Glutamatergic neuron (in vitro differentiated cells): ENCODE measurements at places on chromosomes 1 and 21. TPM values are rescaled to one million over a fixed set of nuclear protein-coding genes. Genes with fewer than 3 reads are reported as not detected.

GRCh38 chr1:119988306-119989062, 81.0 kb downstream of the NOTCH2 start:
- H3K27me3 ChIP-seq: no peaks in the 10 kb centered on the region
- no peak overlapping the region for H3K4me3 ChIP-seq
- H3K27ac ChIP-seq: no peak overlapping the region
- H3K36me3 ChIP-seq: no peaks in the 10 kb centered on the region
- H3K4me1 ChIP-seq: no peaks in the 10 kb centered on the region

- peaks cover 8% of the 10 kb centered on the region for H3K27me3 ChIP-seq
- peak; percentile 82 for DNase-seq
- H3K4me1 ChIP-seq: peaks cover 5% of the 10 kb centered on the region
- H3K36me3 ChIP-seq: no peaks in the 10 kb centered on the region
These were observed 34.8 kb downstream of the RIMS3 start for GRCh38 chr1:40630488-40631223.

GRCh38 chr1:8848663-8849386, 29.7 kb downstream of the ENO1 start:
- peak overlapping the region; percentile 43 for H3K27ac ChIP-seq
- peaks cover 17% of the 10 kb centered on the region for H3K27me3 ChIP-seq
- peak; percentile 97 for DNase-seq
- H3K4me3 ChIP-seq: no peak overlapping the region

DNA sequence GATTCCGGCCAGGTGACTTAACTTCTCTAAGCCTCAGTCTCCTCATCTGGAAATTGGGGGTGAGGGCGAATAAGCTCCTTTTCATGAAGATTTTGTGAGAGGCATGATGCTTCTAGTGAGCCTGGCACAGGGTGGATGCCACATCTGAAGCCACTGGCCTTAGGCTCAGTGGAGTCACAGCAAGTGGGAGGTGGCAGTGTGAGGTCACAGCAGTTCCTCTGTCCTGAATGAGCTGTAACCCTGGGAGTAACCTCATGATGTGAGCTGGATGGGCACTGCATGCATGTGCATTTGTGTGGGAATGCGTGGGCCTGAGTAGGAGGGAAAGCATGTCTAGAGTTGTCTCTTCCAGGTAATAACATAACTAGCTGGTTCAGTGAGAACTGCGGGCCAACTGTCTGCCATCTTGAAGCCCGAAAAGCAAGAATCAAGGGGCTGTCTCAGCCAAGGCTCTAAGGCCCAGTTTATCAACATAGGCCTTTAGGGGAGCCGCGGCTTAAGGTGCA, 27.0 kb upstream of the HTR1D start:
- H3K36me3 ChIP-seq: no peaks in the 10 kb centered on the region
- H3K4me1 ChIP-seq: no peaks in the 10 kb centered on the region
- DNase-seq: no peak
- H3K27ac ChIP-seq: no peak overlapping the region

- no peaks in the 10 kb centered on the region for H3K36me3 ChIP-seq
- H3K27ac ChIP-seq: no peak overlapping the region
- DNase-seq: no peak
- H3K4me3 ChIP-seq: no peak overlapping the region
- H3K27me3 ChIP-seq: no peaks in the 10 kb centered on the region
- peaks cover 22% of the 10 kb centered on the region for H3K4me1 ChIP-seq
These were observed 85.5 kb downstream of the CLIC4 start for GRCh38 chr1:24830680-24831272.

- no peaks in the 10 kb centered on the region for H3K36me3 ChIP-seq
- DNase-seq: no peak
- H3K27ac ChIP-seq: no peak overlapping the region
These were observed 107.9 kb downstream of the RYR2 start for GRCh38 chr1:237149857-237150256.

Gene RGS8
- total RNA-seq: 3.5 TPM

Gene GREM2
- 3.7 TPM for total RNA-seq

Gene GCSAML
- total RNA-seq: not detected

Gene GTF2B
- total RNA-seq: 27.1 TPM

Gene AKT3
- total RNA-seq: 169 TPM

Gene TMEM240
- 24.4 TPM for total RNA-seq

Gene FAM78B
- total RNA-seq: 66.0 TPM

Gene DTL
- 7.4 TPM for total RNA-seq

Gene DMBX1
- not detected for total RNA-seq

Gene NUP210L
- 0.10 TPM for total RNA-seq

Gene AUNIP
- total RNA-seq: 1.3 TPM
